Urinary bladder (tissue), 4 donors: ENCODE measurements at places on chromosomes 12 and 14. TPM values are rescaled to one million over a fixed set of nuclear protein-coding genes. Genes with fewer than 3 reads are reported as not detected.

Gene ASCL1
- polyA plus RNA-seq = 0.04 TPM

Gene GNS
- polyA plus RNA-seq = 82.0 TPM

Gene FLRT2
- polyA plus RNA-seq = 15.7 TPM

Gene TPPP2
- not detected for polyA plus RNA-seq

Gene TRIM9
- 0.70 TPM for polyA plus RNA-seq

Gene WDHD1
- polyA plus RNA-seq = 2.0 TPM

Gene MDM1
- polyA plus RNA-seq = 22.5 TPM

Gene KRT73
- not detected for polyA plus RNA-seq

Gene TAS2R46
- not detected for polyA plus RNA-seq

- no peak for DNase-seq
Observed at GRCh38 chr14:91482263-91483013, 27.7 kb downstream of the PPP4R3A start.

GRCh38 chr12:63940310-63941005 lies 96.0 kb downstream of the SRGAP1 start:
- no peak for DNase-seq

DNA sequence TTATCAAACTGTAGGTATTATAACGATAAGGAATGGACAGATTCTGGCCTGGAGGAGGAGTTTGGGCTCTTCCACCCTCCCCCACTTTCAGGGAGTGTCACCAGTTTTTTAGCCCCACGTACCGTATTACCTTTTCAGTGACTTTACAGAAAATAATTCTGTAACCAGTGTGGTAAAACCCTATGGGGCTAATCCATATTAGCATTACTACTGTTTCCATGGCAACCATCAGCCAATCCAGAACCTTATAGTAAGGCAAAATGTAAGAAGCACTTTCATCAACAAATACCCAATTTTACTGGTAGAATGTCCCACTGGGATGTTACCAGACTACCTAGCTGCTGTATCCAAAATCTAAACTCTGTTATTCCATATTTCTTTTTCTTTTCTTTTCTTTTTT lies 50.7 kb downstream of the BICDL1 start:
- no peak for DNase-seq

- DNase-seq = no peak
Observed at GRCh38 chr12:88067301-88067700, 38.1 kb upstream of the C12orf50 start.

GRCh38 chr12:93415723-93416464 lies 25.9 kb downstream of the UBE2N start:
- no peak for DNase-seq

- no peak for DNase-seq
Observed at GRCh38 chr12:28891126-28891525, 258.0 kb upstream of the FAR2 start.

DNA sequence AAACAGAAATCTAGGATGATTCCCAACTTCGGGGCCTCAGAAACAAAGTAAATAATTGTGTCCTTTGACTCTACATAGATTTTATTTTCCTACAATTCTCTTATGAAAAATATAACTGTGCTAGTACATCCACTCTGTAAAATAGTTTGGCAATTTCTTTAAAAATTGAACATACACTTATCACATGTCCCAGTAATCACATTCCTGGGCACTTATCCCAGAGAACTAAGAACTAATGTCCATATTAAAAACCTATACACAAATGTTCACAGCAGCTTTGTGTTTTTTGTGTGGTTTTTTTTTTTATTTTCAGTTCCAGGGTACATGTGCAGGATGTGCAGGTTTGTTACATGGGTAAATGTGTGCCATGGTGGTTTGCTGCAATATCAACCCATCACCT lies 99.0 kb downstream of the KCNH5 start:
- no peak for DNase-seq

GRCh38 chr12:125577334-125577733 lies 512.1 kb downstream of the AACS start:
- DNase-seq = no peak

DNA sequence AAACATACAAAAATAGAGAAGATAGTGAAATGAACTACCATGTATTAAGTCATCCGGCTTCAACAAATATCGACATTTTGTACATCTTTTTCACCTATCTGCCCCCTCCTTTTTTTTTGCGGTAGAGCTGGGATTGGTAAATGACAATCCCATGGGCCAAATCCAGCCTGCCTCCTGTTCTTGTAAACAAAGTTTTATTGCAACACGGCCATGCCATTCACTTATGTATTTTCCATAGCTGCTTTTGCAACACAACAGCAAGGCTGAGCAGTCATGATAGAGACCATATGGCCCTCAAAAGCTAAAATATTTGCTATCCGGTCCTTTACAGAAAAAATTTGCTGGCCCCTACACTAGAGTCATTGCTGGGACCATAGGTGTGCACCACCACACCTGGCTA lies 58.1 kb upstream of the PLEKHG3 start:
- DNase-seq = no peak

GRCh38 chr12:4265280-4265679 lies 8.3 kb upstream of the CCND2 start:
- no peak for DNase-seq

GRCh38 chr14:39264558-39264957 lies 30.8 kb downstream of the MIA2 start:
- no peak for DNase-seq

DNA sequence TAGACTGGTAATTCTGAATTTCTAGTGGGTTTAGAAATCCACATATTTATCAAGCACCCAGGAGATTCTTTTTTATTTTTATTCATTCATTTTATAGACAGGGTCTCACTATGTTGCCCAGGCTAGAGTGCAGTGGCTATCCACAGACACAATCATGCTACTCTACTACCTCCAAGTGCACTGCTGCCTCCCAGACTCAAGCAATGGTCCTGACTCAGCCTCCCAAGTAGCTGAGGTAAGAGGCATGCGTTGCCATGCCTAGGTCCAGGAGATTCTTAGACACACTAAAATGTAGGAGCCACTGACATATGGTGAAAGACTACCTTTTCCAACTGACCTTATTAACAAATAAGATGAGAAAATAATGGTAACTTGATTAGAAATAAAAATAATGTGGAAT lies 38.9 kb downstream of the KIF21A start:
- DNase-seq = no peak

GRCh38 chr14:42517806-42518500 lies 911.3 kb downstream of the LRFN5 start:
- no peak for DNase-seq

DNA sequence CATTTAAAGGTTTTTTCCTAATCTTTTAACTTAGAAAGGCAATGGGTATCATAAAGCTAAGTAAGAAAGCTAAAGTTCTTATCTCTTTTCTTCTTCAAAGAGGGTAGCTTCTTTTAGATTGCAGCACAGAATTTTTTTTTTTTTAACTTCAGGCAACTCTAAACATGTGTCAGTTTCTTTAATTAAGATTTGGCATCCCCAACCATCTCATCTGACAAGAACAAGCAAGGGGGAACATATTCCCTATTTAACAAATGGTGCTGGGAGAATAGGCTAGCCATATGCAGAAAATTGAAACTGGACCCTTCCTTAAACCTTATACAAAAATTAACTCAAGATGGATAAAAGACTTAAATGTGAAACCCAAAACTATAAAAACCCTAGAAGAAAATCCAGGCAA lies 14.3 kb upstream of the IFNG start:
- no peak for DNase-seq

- DNase-seq = peak; percentile 32
Observed at GRCh38 chr12:120394483-120395367, 25.8 kb upstream of the MSI1 start.

- no peak for DNase-seq
Observed at GRCh38 chr14:103931422-103931821, 3.2 kb downstream of the TDRD9 start.

- no peak for DNase-seq
Observed at GRCh38 chr14:59474172-59474571, 9.0 kb upstream of the GPR135 start.

DNA sequence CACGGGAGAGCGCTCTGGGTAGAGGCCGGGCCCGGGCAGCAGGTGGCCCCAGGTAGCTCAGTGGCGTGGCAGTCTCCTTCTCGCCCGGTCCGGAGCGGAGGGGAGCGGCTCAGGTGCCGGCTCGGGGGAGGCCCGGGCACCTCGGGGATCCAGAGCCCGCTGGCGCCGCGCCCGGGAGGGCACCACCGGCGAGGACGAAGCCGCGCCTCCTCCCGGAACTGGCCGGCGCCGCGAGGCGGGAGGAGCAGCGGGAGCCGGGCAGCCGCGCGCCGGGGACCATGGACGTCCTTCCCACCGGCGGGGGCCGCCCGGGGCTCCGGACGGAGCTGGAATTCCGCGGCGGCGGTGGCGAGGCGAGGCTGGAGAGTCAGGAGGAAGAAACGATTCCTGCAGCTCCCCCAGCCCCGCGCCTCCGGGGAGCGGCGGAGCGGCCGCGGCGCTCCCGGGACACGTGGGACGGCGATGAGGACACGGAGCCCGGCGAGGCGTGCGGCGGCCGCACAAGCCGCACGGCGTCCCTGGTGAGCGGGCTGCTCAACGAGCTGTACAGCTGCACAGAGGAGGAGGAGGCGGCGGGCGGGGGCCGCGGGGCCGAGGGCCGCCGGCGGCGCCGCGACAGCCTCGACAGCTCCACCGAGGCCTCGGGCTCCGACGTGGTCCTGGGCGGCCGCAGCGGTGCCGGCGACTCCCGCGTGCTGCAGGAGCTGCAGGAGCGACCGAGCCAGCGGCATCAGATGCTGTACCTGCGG lies 21.5 kb upstream of the GNS start:
- no peak for DNase-seq

- no peak for DNase-seq
Observed at GRCh38 chr12:67651132-67651695, 2.7 kb downstream of the DYRK2 start.

DNA sequence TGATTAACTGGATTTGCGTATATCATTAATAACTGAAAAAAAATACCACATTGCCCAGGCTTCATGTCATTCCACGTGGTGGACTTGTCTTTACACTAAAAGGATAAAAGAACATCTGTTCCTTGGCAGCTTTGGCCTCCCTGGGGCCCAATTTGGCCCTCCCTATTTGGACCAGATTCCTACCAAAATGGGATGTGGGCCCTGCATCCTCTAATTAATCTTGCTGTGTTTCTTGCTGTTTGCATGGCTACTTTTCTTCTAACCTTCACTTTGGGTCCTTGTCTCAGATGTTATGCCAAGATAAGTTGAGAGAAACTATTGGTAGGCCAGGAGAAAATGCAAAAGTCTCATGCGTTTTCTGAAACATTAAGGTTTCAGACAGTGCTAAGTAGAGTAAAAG lies 57.5 kb downstream of the PTHLH start:
- no peak for DNase-seq

- peak; percentile 41 for DNase-seq
Observed at GRCh38 chr12:124621296-124621660, 53.9 kb upstream of the NCOR2 start.

DNA sequence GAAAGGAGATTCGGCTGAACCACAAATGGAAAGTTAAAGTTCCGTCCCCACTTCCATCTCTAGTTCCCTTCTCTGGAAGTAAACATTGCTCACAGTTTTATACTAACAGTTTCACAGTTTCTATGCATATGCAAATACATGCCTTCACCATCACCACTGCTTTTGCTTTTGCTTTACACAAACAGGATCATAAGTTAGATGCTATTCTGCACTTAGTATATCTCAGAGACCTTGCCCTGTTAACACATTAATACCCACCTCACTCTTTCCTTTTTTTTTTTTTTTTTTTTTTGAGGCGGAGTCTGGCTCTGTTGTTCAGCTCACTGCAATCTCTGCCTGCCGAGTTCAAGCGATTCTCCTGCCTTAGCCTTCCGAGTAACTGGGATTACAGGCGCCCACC lies 890 bp downstream of the TEP1 start:
- no peak for DNase-seq

DNA sequence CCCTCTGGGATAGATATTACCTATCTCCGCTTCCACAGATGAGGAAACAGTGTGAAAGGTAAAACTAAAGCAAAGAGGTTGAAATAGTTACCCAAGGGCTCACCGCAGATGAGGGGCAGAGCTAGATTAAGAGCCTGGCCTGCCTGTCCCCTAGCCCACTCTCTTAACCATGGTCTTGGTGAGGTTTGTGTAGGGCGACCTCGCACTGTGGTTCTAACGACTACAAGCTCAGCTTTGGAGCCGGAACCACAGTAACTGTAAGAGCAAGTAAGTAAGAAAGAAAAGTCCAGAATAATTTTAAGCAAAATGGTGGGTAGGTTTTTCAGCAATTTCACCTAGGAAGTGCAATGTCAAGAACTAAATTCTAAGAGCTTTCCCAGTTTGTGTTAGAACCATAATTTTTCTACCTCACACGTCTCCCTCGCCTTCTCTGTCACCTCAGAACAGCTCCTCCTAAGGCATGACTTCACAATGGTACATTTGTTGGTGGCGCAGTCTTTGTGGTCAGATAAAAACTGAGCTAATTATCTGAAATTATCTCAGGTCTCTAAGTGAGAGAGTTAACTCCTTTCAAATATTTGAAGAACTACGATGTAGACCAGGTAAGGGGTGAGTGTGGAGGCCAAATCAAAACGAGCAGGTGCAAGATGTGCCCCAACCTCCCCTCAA lies 64.8 kb downstream of the DAD1 start:
- no peak for DNase-seq

GRCh38 chr14:75980856-75981255 lies 939 bp downstream of the TGFB3 start:
- DNase-seq = no peak

GRCh38 chr12:27008081-27008480 lies 6.1 kb downstream of the TM7SF3 start:
- no peak for DNase-seq
